Choroid plexus epithelial cell (primary cell): ENCODE measurements at places on chromosomes 13 and 19.

DNA sequence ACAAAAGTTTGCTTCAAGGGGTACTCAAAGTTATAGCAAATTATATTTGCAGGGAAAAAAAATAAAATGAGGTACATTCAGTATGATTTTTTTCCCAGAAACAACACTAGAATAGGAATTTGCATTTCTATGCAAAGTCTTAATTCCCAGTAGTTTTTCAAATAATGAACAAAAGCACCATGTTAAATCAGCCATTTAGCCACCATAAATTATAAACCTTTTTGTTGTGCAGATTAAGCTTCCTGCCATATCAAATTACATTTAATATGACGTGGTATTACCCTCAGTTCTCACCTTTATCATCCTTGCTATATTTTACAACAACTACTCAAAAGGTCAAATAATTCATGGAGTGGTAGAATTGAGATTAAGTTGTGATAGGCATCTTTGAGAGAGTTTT is 136.6 kb upstream of the FRY start:
- DNase-seq: no peak

DNA sequence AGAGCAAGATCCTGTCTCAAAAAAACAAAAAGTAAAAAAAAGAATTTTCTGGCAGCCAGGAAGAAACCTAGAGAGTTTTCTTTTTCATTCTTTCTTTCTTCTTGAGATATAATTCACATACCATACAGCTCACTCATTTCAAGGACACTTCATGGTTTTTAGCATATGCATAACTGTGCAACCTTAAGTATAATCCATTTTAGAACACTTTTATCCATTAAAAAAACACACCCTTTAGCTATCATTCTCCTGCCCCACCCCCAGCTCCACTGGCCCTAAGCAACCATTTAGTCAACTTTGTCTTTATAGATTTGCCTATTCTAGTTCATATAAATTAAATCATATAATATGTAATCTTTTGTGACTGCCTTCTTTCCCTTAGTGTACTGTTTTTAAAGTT is 8.1 kb upstream of the IPO5 start:
- DNase-seq: peak; percentile 44

DNA sequence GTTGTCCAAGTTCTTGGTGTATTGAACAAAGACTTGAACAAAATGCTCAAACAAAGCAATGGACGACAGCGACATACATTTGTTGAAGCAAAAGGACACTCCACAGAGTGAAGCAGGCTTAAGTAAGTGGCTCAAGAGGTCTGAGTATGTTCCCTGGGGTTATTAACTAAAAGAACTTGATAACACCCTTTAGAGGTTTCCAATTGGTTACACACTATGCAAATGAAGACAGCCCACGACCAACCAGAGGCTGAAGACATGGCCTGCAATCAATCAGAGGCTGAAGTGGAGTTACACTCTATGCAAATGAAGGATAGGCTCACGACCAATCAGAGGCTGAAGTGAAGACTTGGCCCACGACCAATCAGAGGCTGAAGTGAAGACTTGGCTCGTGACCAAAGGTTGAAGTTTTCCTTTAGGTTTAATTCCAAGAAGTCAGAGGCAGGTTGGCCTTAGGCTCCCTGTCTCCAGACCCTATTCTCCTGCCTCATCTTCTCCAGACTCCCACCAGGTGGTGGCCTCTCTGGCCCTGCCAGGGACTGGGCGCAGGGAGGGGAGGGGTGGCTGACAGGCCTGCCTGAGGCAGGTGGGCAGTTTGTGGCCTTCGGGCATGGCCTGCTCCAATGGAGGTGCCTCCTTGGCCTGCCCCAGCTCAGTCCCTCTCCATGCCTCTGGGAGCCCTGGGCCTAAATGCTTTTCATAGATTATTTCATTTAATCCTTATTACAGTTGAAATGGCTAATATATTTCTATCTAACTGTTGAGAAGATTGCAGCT is 38.1 kb downstream of the CCDC169 start:
- no peak for DNase-seq

DNA sequence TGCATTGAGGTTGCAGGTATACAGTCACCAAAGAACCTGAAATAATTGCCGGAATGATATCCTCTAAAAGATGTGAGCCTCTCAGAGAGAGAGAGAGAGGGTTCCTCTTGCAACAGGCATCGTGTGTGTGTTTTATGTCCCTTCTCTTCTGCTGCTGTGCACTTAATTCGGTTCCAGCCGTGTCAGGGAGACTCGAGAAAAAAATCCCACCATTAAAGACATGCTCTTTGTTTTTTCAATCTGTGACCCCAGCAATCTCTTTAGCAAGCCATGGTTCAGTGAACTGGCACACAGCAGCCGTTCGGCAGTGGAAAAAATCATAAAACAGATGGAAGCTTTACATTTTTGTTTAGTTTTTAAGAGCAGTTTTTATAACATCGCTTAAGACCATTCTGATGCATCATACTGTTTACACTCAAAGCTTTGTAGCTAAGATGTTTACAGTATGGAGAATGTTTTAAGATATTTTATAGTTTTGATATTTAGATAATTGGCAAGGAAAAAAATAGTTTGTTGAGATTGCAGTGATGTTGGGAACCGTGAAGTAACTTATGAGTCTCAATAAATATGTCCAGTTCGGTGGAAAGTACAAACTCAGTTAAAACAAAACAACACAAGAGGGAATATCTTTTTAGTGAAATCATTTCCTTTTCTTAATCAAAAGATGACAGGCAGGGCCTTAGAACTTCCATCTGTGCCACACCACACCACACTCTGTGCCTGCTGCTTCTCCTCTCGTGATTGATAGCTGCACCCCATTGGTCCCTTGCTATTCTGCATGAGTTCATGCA is 31.2 kb upstream of the ZNF536 start:
- DNase-seq: no peak

GRCh38 chr13:42149136-42149535 is 100.7 kb downstream of the DGKH start:
- no peak for DNase-seq

DNA sequence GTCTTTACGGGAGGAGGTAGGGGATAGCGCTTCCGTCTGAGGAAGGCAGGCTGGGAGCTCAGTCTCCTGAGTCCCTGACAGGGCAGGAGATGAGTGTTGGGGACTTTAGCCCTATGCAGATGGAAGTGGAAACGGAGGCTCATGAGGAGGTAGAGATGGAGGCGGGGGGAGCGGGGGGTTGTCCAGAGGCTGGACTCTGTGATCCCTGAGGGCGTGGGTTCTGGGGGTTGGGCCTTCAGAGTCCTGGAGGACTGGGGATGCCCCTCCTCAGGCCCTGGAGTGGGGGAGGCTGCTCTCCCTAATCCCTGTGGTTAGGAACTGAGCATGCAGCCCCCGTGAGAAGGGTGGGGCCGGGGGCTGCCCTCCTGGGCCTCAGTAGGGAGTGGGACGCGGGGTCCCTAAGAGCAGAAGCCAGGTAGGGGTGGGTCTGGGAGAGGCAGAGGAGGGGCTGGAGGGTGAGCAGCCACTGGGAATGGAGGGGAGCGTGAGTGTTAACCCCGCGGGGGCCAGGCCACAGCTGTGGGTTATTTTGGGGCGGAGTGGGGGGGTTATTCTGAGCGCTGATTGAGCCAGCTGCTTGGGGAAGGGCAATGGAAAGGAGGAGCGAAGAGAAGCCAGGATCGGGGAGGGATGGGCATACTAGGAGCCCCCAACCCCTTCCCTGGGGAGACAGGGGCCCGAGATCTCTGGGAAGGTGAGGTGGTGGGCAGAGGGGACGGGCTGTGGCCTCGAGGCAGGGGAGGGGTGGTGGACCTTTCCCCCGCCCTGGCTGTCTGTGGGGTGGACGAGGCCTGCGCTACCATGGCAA is 2.8 kb downstream of the GRIN2D start:
- DNase-seq: no peak

GRCh38 chr19:4847190-4847973 is 15.9 kb upstream of the TICAM1 start:
- no peak for DNase-seq

DNA sequence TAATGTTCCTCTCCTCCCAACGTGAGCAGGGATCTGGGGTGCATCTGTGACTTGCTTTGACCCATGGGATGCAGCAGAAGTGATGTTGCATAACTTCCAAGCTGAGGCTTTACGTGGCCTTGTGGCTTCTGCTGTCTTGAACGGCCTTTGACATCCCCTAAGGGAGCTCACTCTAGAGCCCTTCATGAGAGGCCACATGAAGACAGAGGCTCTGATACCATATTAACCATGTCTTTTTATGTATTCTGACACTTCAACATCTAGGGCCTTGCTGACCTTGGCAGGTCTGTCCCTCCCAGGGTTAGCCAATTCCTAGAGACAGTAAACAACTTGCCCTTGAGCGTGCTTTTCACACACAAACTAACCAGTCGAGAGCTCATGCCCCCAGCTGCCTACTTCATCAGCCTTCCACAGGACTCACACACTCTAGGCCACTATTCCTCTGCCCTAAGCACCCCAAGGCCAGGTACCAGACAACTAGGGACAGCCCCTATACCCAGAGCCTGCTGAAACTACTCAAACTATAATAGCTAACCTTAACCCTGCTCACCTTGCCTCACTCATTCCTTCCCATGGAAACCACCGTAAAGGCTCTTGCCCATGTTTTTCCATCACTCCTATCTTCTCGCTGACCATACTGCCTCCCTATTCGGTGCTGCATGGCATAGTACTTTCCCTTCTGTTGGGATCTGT is 45.4 kb downstream of the CCDC70 start:
- DNase-seq: no peak

GRCh38 chr13:106657104-106657503 is 89.2 kb upstream of the ARGLU1 start:
- no peak for DNase-seq

DNA sequence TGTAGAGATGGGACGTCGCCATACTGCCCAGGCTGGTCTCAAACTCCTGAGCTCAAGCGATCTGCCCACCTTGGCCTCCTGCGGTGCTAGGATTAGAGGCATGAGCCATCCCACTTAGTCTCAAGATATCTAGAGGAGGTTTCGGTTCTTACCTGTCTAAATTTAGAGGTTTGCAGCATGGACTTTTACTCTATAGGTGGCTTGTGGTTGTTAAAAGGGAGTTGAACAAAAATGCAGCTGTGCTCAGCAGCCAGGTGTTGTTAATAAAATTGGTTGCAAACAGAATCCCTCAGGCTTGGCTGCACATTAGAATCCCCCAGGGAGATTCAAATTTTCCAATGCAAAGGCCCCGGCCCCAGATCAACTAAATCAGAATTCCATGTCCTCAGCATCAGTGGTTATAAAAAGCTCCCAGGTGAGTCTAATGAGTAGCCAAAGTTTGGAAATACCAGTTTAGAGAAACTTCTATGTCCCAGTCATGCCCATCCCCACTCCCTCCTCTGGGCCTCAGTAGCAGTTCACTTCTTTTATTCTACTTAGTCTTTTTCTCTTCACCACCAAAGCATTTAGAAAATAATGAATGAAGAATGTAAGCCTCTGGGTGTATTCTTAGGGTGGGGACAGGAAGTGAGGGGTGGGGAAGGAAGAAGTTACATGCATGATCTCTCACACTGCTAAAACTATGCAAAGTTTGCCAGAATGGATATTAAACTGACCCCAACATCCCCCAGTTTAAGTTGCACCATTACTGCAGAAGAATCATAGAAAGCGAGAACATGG is 471.0 kb downstream of the COG6 start:
- DNase-seq: no peak

DNA sequence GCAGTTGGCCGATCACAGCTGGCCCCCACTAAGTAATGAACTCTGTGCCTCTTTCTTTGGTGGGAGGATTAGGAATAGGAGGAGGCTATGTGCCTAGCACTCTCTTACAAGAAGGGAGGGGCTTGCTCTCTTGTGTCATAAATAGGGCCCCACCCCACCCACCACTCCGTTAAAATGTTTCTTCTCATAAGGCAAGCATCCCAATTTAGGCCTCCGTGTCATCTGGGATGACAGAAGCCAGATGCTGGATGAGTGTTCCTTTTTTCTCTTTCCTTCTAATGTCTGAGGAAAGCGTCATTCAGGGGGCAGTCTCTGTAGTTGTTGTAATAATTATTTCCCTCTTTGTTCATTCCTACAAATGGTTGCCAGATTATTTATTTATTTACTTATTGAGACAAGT is at the start of gene LIPE:
TSS of gene LIPE (minus strand) at position 76 of the 400 bp plus-strand sequence. CDS start 239 bp downstream, outside the sequence.
- no peak for DNase-seq

- no peak for DNase-seq
Observed at GRCh38 chr13:98986226-98986846, 8.5 kb upstream of the DOCK9 start.

DNA sequence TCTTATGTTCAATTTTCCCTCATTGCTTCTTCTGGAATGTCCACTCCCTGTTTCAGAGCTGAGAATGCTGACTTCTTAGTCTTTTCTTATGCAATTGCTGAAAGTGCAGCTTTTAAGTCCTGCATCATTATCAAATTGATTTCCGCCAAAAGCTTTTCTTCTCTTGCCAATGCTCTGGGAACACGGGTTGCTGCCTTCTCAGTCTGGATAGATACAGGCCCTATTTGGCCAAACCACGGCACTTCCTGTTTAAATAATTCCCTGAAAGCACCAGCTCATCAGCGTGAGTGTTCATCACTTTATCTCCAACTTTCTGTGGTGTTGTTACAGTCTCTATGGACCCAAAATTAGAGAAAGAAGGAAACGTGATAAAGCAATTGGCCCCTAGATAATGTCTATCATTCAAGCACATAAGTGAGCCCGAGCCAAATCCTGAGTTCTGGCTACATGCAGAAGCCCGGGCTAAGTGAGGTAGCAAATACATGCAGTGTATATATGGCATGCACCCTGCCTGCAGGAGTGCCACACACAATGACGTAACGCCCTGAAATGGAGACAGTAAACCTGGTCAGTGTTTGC is 85.7 kb downstream of the CYSLTR2 start:
- peak; percentile 65 for DNase-seq

DNA sequence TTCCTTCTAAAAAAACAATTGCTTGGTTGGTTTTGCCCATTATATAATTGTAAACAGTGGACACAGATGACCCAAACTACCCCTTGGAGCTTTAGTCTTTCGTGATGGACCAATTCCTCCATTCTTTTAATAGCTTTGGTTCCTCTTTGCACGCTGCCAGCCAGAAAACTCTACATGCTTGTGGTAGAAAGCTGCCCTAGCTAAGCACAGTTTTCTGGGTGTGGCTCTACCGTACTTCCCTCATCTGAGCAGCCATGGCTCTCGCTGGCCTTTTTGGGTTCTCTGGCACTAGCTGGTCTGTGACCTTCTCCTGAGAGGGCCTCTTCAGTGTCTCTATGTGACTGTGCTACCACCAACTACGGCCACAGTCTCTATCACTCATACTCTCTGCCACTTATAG is 29.9 kb upstream of the CEBPA start:
- no peak for DNase-seq
